Right lobe of liver (tissue), 6 donors: ENCODE measurements at places on chromosomes 12 and 14. TPM values are rescaled to one million over a fixed set of nuclear protein-coding genes. Genes with fewer than 3 reads are reported as not detected.

The C12orf56 gene
- not detected for total RNA-seq

The FITM1 gene
- total RNA-seq, result 1.5 TPM

The ADCY6 gene
- 16.6 TPM for total RNA-seq

The CCDC38 gene
- 1.8 TPM for total RNA-seq

The BMAL2 gene
- 22.5 TPM for total RNA-seq

The ZNF384 gene
- 22.3 TPM for total RNA-seq

The TGM1 gene
- 1.9 TPM for total RNA-seq

The IFNG-AS1 gene
- not detected for total RNA-seq

DNA sequence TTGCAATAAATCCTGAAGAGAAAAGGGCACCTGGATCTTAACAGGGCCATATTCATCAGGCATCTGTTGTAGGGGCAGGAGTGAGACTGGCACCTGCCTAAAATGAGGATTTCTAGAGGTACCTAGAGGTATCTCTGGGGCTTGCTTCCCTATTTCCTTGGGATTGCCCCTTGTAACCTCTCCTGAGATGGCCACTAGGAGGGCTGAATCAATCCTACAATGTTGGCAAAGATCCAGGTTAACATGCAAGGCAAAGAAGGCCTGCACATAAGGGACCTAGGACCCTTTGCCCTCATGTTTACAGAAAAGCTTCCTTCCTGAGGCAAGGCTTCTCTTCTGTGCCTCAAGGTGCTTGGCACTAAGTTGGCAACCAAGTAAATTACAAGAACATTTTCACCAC is 25.8 kb upstream of the CLEC4E start:
- no peak for DNase-seq

DNA sequence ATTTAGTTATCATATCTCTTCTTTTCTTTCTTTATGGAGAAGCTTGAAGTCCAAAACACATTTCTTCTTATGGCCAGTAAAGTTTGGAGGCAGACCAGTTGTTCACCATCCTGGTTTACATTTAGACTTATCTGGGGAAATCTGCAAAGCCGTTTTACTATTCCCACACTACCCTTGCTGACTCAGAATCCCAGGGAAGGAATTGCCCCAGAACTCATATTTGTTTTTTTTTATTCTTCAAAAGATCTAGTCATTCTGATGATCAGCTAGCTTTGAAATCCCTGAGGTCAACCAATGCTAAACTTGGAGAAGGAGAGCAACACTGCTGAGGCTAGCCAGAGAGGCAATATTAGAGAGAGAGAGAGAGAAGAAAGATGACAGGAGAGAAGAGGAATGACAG is 12.3 kb upstream of the LMO3 start:
- DNase-seq, result no peak

GRCh38 chr14:34722723-34723545 is 8.5 kb upstream of the CFL2 start:
- no peak for DNase-seq

- DNase-seq, result no peak
Measured at GRCh38 chr14:29928117-29928640, 532 bp upstream of the PRKD1 start.

DNA sequence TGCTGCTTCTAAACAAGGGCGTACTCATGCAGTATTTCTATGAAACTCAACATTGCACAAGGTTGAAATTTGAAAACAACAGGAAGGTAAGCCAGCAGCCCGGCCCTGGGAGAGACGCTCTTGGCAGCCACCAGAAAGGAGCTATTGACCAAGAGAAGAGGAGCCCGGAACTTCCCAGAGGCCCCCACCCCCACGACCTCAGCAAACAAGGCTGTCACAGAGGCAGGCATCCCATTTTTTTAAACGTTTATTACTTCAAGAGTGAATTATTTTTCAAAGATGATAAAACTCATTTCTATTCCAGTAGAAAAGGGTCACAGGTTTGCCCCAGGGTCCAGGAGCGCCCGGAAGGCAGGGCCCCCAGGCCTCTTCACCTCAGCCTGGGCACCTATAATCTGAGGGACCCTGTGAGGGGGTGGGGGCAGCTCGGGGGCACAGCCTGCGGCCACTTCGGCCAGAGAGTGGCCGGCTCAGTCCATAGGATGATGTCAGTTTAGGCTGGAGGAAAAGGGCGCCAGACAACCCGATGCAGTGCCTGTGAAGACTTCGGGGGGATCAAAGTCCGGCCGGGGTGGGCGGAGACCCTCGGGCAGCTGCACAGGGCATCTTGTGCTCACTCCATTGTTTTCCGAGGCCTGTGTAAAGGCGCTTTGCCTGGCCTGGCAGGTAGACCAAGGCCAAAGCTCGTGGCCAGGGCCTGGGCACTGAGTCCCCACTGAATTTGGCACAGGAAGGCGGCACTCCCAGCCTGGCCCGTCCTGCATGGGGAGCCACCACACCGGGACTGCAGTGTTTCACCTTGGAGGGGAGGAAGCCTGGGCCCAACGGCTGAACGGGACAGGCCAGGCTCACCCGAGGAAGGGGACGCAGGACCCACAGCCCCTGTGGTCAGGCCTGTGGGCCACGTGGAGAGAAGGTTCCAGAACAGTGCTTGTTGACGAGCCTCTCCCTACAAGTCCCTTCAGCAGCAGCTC is 86.0 kb downstream of the SCARB1 start:
- DNase-seq, result peak; percentile 88

DNA sequence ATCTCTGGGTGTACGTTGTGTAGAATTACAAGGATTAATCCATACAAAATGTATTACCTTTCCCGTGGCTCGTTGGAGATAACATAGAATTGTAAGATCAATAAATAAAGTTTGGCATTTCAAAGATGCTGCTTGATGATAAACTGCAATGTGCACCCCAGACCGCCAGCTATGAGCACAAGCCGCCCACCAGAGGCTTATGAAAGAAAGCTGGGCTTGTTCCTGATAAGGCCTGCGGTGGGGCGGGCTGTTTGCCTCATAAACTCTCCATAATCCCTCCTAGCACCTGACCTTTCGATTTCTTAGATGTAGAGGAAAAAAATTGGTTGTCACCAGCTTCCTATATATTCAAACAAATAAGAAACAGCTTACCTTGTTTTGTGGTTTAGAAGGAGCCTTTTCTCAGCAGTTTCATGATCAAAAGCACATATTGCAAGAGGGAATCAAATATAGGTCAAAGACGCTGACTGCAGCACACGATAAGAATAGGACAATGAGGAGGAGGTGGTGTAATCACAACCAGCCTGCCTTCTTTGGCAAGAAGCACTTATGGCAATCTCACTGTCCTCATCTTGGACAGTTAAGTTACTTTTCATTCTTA is 293.6 kb downstream of the RMST start:
- DNase-seq, result no peak

DNA sequence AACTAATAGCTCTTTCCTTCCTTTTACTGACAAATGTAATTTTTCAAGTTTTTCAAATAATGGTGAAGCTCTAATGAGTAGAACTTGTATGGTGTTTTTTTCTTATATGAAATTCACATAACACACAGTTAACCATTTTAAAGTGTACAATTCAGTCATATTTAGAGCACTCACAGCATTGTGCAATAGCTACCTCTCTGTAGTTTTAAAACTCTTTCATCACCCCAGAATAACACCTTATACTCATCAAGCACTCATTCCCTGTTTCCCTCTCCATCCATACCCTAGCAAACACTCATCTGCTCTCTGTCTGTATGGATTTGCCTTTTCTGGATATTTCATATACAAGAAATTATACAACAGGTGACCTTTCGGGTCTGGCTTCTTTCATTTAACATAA is 207.9 kb upstream of the SLC38A2 start:
- no peak for DNase-seq

- DNase-seq, result no peak
Measured at GRCh38 chr14:101072945-101073597, 169.5 kb upstream of the RTL1 start.

DNA sequence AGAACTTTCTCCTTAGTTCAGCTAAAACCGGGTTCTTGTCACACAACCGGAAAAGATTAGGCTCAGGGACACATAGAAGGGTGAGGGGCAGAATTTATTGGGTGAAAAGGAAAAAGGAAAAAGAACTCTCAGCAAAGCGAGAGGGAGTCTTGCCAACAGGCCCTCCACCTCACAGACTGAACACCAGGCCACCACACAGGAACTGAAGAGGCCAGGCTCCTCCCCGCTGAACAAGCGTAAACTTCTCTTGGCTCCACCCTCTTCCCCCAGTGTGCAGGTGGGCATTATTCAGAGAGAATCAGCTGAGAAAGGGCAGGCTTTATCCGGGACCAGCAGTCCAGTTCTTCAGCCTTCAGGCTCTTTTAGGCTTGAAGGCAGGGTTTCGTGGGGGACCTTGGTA is 125.6 kb upstream of the FGD4 start:
- DNase-seq, result no peak

GRCh38 chr12:50934981-50935807 is 17.1 kb upstream of the HIGD1C start:
- no peak for DNase-seq

- no peak for DNase-seq
Measured at GRCh38 chr12:8572507-8572906, 31.8 kb upstream of the CLEC4E start.

DNA sequence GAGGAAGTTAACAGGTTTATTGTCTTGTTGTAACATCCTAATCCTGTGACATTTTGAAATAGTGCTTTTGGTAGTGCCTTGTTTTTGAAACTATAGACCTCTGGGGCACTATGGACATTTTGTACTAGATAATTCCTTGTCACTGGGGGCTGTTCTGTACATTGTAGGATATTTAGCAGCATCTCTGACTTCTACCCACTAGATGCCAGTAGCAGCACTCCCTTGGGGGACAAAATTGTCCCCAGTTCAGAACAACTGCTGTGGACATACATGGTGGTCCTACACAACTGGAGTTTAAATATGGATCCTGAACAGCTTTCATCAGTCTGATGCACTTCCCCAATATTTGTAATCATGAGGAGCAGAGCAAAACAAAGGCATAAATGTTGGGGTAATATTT is 264.7 kb downstream of the RAD51B start:
- DNase-seq, result no peak

GRCh38 chr12:80230068-80230467 is 130.7 kb downstream of the OTOGL start:
- no peak for DNase-seq

- DNase-seq, result no peak
Measured at GRCh38 chr14:59013672-59014298, 174.7 kb upstream of the DAAM1 start.

DNA sequence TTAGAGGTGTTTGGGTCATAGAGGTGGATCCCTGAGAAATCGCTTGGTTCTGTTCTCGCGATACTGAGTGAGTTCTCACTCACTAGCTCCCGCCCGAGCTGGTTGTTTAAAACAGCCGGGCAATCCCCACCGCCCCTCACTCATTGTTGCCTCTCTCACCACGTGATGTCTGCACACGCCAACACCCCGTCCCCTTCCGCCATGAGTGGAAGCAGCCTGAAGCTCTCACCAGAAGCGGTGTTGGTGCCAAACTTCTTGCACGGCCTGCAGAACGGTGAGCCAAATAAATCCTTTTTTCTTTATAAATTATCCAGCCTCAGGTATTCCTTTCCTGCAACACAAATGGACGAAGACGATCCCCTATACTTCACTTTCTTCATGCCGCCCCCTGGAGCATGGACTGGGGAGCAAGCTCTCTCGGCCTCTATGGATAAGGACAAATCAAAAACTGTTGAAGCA is 45.4 kb upstream of the CCND2 start:
- no peak for DNase-seq

DNA sequence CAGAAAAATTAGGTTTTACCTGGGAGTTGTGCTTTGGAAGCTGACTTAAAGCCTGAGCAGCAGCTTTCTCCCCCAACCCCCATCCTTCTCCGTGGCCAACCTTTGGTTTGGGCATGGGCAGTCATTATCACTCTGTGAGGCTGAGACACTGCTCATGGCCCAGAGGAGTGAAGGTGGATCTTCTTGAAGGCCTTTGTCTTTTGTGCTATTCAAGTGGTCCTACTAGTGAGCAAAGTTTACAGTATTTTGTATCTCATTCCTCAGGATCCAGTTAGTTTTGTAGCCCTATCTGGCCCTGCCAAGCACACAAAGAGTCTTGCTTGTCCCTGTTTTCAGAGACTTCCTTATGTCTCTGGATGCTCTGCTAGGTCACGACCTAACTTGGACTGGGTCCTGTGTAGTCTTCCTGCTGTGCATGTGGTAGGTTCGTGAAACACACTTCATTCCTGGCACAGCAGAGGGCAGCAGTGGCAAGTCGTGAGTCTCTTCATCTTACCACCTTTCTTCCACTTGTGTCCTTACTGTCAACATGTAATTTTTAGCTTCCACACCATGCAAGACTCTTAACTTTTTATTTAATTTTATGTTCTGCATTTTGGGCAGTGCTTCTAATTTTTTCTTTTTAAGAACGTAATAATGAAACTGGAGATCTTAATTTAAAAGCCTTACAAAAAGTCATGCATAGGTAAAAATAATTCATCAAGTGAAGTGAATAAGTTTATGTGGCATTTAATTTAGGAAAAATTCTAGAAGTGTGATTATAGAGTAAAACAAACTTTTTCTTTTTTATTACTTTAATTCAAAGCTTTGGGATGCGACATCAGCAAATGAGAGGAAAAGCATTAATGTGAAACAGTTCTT is 53.7 kb downstream of the APAF1 start:
- DNase-seq, result peak; percentile 72

DNA sequence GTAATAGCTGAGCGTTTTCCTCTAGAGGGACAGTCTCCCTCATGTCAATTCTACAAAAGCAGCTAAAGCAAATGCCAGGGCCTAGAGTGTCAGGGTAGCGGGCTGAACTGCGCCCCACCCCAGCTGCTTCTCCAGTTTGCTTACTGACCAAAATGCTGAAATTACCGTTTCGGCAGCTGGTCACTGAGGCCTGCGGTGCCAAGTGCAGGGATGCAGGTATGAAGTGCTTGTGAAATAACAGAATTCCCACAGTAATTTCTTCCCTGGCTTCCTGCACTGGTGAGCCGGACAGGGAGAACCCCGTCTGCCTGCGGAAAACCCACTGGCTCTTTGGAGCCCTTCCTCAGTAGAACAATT is 19.1 kb downstream of the PSMC1 start:
- DNase-seq, result no peak

DNA sequence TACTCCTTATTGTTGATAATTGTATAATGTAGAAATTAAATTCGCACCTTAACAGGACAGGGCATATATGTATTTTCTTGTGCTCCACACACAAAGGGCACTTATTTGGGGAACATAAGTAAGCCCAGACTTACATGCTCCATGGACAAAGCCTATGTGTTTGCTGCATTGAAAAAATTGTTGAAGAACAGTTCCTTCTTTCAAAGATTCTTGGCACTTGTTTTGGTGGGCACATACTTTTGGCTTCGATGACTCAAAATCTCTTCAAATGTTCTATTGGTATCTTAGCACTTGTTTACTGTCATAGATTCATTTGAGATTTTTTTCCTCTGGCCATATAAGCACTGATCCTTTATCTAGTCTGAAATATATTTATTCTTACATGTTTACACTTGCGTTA is 1.4 kb upstream of the MAP4K5 start:
- no peak for DNase-seq

DNA sequence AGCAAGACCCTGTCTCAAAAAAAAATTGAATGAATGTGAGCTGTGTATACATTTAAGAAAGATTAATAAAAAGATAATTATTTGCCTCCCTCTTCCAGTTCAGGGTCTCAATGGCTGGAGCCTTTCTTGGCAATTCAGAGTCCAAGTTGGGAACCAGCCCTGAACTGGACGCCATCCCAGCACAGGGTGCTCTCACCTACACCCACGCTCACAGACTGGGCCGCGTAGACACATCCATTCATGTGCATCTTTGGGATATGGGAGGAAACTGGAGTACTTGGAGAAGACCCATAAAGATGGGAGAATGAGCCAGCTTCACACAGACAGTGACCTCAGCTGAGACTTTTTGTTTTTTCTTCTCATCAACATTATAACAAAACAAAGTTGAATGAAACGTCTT is 6.5 kb downstream of the MAPK1IP1L start:
- no peak for DNase-seq

GRCh38 chr12:95336387-95337067 is 118.9 kb downstream of the VEZT start:
- DNase-seq, result peak; percentile 72
